ENCODE measurements at places on chromosomes 6 and 20.

- DNase-seq = no peak
Observed at GRCh38 chr6:158064725-158065251, 83.1 kb downstream of the SYNJ2 start.

GRCh38 chr6:17352302-17352701 lies 41.1 kb upstream of the CAP2 start:
- no peak for DNase-seq

- DNase-seq = no peak
Observed at GRCh38 chr6:53382421-53382820, 33.7 kb upstream of the ELOVL5 start.

DNA sequence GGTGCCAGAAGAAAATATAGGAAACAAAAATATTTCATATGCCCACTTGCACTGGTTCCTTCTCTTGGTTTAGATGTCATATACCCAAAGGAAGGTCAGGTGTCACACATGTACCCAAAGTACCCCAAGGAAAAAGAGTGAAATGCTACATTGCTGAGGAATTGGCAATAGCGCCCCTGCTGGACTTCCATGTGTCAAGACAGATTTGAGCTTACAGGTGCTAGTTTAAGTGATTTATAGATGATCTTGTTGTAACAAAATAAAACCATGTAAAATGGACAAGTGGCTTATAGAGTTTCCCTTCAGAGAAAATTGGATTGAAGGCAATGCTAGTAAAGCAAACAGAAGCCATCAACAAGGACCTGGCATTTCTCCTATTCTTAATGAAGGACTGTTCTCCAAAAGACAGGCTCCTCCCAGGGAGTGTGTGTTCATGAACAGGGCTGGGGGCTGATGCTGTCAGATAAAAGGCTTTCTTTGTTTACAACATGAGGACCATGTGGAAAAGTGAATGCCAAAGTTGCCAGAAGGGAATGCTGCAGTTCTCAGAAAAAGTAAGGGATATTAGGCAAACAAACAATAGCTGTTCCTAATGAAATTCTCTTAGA lies 64.3 kb upstream of the PAK5 start:
- DNase-seq = peak; percentile 17

- no peak for DNase-seq
Observed at GRCh38 chr6:10401004-10401536, 13.8 kb downstream of the TFAP2A start.

DNA sequence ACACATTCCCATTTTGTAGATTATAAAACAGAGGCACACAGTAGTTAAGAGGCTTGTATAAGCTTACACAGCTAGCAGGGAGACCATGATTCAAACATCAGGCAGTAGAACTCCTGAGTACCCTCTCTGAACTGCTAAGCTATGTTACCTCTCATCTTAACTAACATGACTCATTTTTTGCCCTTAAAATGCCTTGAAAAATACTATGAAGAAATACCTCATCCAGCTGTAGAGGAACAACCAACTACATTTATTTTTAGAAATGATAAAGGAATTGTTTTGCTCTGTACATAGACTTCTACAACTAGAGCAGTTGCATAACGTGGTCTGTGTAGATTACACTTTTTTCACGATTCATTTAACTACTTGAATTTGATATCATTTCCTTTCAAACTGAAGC lies 102.1 kb downstream of the FLRT3 start:
- DNase-seq = no peak
